CD4-positive, alpha-beta memory T cell (primary cell): ENCODE measurements at places on chromosomes 1 and 21. TPM values are rescaled to one million over a fixed set of nuclear protein-coding genes. Genes with fewer than 3 reads are reported as not detected.

GRCh38 chr1:12764016-12764415 lies 9.5 kb upstream of the PRAMEF12 start:
- no peaks in the 10 kb centered on the region for H3K36me3 ChIP-seq
- no peaks in the 10 kb centered on the region for H3K27me3 ChIP-seq
- H3K27ac ChIP-seq, result no peak overlapping the region
- no peaks in the 10 kb centered on the region for H3K4me1 ChIP-seq
- no peak overlapping the region for H3K4me3 ChIP-seq
- DNase-seq, result no peak

DNA sequence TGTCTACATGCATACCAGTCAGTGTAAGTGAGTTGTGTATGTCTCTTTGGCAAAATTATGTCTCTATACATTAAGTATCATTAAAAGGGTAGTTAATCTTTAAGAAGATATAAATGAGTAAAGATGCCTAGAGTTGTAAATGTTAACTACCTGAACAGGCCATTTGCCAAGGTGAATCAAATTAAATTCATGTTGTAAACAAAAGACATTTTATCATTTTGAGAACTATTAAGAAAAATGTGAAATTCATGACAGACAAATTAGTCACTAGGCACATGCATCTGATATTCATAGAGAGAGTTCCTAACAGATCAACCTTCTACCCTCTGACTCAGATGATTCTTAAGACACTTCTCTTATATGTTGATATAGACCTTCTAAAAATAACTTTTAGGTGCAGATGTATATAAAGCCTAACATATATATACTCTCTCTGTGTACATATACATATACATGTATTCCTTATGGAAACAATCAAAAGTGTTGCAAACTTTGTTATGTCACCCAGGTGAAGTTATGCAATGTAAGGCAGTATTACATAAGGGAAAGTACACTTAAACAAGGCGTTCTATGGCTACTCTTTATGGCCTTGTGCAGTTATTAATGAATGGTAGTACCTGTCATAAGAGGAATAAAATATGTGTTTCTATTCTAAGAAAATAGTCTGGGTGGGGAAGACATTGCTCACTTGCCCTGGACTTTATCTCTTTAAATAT lies at the start of gene TMPRSS15:
Gene TMPRSS15 (minus strand): TSS at position 51 of the 716 bp plus-strand sequence. CDS start 163 bp downstream, outside the sequence.
- DNase-seq, result no peak
- H3K4me3 ChIP-seq, result no peak within 1 kb of the TSS

- H3K27me3 ChIP-seq, result peaks cover 11% of the 10 kb centered on the region
- DNase-seq, result no peak
- H3K4me3 ChIP-seq, result no peak overlapping the region
- no peaks in the 10 kb centered on the region for H3K4me1 ChIP-seq
Observed at GRCh38 chr1:20551161-20551560, 1.2 kb upstream of the FAM43B start.

DNA sequence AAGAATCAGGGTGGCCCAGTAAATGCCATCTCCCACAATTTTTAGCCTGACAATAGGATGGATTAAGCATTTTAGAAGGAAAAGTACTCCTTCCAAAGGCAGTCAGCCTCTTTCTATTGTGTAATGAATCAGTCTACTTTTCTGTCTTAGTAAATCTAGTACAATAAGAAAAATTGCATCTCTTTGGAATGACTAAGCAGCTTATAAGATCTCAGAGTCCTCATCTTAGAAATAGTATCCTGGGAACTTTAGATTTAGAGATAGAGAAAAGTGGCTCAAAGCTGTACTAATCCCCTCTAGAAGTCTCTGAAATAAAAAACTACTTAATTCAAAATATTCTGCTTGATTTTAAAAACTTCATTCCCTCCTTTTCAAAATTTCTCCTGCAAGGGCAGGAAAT lies 81.4 kb downstream of the SLC44A5 start:
- H3K27me3 ChIP-seq, result no peaks in the 10 kb centered on the region
- no peak overlapping the region for H3K27ac ChIP-seq
- DNase-seq, result no peak
- no peaks in the 10 kb centered on the region for H3K36me3 ChIP-seq

- H3K4me1 ChIP-seq, result no peaks in the 10 kb centered on the region
- no peaks in the 10 kb centered on the region for H3K36me3 ChIP-seq
- H3K4me3 ChIP-seq, result no peak overlapping the region
- H3K27ac ChIP-seq, result no peak overlapping the region
- no peak for DNase-seq
Observed at GRCh38 chr1:56068210-56068609, 511.2 kb downstream of the PLPP3 start.

GRCh38 chr1:21246905-21247642 lies 43.2 kb downstream of the ECE1 start:
- no peak overlapping the region for H3K27ac ChIP-seq
- peaks cover 46% of the 10 kb centered on the region for H3K36me3 ChIP-seq
- H3K27me3 ChIP-seq, result no peaks in the 10 kb centered on the region
- H3K4me3 ChIP-seq, result no peak overlapping the region
- H3K4me1 ChIP-seq, result no peaks in the 10 kb centered on the region

DNA sequence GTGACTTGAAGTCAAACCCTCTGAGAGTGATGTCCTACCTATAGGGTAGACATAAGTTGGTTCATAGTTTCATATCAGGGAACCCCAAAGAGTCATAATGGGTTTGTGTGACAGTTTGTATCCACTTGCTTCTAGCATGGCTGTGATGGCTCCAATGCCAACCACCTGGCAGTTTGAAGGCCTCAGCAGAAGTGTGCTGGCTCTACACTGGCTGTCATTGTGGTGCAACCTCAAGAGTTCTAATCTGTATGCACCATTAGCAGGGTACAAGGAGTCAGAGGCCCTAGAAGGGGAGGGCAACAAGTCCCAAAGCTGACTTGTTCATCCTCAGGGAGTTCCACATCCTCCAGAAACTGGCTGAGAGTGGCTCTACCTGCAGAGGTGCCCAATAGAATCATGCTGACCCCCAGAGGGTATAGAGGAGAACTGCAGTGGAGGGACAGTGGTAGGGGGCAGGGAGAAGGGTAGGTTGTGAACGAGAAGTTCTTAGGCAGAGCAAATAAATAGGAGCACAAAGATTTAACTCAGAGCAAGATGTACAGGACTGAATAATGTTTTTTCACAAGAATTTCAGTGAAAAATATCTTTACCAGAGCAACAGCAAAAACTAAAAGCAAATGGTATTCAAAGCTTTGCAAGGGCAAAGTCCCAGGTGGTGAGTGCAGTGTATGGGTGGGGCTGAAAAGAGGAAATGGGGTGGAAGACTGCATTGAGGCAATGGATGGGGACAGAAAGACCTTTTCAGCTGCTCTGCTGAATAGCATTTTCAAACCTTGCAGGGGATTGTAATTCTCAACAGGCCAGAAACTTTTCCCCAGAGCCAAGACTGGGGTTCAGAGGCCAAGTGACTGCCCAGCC lies 3.2 kb downstream of the FCRL2 start:
- DNase-seq, result no peak
- H3K4me1 ChIP-seq, result no peaks in the 10 kb centered on the region
- H3K4me3 ChIP-seq, result no peak overlapping the region
- H3K27me3 ChIP-seq, result no peaks in the 10 kb centered on the region

DNA sequence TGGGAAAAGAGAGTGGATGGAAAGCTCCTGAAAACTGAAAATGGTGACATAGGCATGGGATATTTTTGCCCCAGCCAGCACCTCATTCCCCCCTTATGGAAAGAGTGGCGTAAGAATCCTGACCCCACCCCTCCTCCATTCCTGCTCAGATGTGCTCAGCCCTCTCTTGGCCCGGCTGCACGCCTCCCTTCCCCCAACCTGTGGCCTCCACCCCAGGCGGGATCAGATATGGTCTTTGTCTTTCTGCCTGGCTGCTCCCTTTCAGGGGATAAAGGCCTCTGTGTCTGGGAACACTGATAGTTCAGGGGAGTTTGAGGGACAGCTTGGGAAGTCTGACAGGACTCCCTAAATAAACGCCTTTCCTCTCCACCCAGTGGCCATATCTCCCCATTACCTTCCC lies 49.8 kb downstream of the KIRREL1 start:
- H3K4me1 ChIP-seq, result no peaks in the 10 kb centered on the region
- H3K36me3 ChIP-seq, result no peaks in the 10 kb centered on the region
- H3K27me3 ChIP-seq, result no peaks in the 10 kb centered on the region
- H3K4me3 ChIP-seq, result no peak overlapping the region
- DNase-seq, result no peak

GRCh38 chr1:78370356-78370755 lies 120.4 kb upstream of the PTGFR start:
- no peak overlapping the region for H3K4me3 ChIP-seq
- H3K4me1 ChIP-seq, result no peaks in the 10 kb centered on the region
- H3K27me3 ChIP-seq, result no peaks in the 10 kb centered on the region
- H3K27ac ChIP-seq, result no peak overlapping the region
- no peaks in the 10 kb centered on the region for H3K36me3 ChIP-seq

- H3K4me1 ChIP-seq, result peaks cover 21% of the 10 kb centered on the region
- H3K27ac ChIP-seq, result no peak within 1 kb of the TSS
- H3K27me3 ChIP-seq, result no peaks in the 10 kb centered on the region
- peak; percentile 71 for DNase-seq
Observed at GRCh38 chr1:40665335-40666171, at the start of gene RIMS3. RIMS3 (minus strand) TSS chr1:40665682; CDS start chr1:40641925, 23,757 bp downstream.

- DNase-seq, result no peak
- H3K4me1 ChIP-seq, result no peaks in the 10 kb centered on the region
- H3K27me3 ChIP-seq, result no peaks in the 10 kb centered on the region
- H3K36me3 ChIP-seq, result no peaks in the 10 kb centered on the region
Observed at GRCh38 chr1:56019922-56020321, 559.4 kb downstream of the PLPP3 start.

- no peak overlapping the region for H3K27ac ChIP-seq
- no peak overlapping the region for H3K4me3 ChIP-seq
- no peaks in the 10 kb centered on the region for H3K4me1 ChIP-seq
- DNase-seq, result no peak
- H3K27me3 ChIP-seq, result no peaks in the 10 kb centered on the region
- H3K36me3 ChIP-seq, result no peaks in the 10 kb centered on the region
Observed at GRCh38 chr1:24301785-24302175, 17.4 kb upstream of the GRHL3 start.

- no peak for DNase-seq
- no peak overlapping the region for H3K27ac ChIP-seq
- peaks cover 80% of the 10 kb centered on the region for H3K4me1 ChIP-seq
- no peaks in the 10 kb centered on the region for H3K27me3 ChIP-seq
Observed at GRCh38 chr1:231410036-231410612, 12.0 kb downstream of the EGLN1 start.

GRCh38 chr1:115632251-115633026 lies 9.3 kb upstream of the VANGL1 start:
- H3K27ac ChIP-seq, result no peak overlapping the region
- H3K36me3 ChIP-seq, result no peaks in the 10 kb centered on the region
- no peaks in the 10 kb centered on the region for H3K27me3 ChIP-seq
- H3K4me3 ChIP-seq, result no peak overlapping the region

WDR26 gene
- polyA plus RNA-seq, result 2.9 TPM

KRTAP19-1 gene
- not detected for polyA plus RNA-seq

SYT11 gene
- 15.8 TPM for polyA plus RNA-seq

TRAF3IP3 gene
- 435 TPM for polyA plus RNA-seq

AGT gene
- not detected for polyA plus RNA-seq

HOOK1 gene
- polyA plus RNA-seq, result 9.9 TPM

LCK gene
- 779 TPM for polyA plus RNA-seq
